ENCODE measurements at places on chromosomes 16 and 17. TPM values are rescaled to one million over a fixed set of nuclear protein-coding genes. Genes with fewer than 3 reads are reported as not detected.

NLRC3 gene
- polyA plus RNA-seq: 1.4 TPM

PRSS36 gene
- polyA plus RNA-seq: 3.6 TPM

DNA sequence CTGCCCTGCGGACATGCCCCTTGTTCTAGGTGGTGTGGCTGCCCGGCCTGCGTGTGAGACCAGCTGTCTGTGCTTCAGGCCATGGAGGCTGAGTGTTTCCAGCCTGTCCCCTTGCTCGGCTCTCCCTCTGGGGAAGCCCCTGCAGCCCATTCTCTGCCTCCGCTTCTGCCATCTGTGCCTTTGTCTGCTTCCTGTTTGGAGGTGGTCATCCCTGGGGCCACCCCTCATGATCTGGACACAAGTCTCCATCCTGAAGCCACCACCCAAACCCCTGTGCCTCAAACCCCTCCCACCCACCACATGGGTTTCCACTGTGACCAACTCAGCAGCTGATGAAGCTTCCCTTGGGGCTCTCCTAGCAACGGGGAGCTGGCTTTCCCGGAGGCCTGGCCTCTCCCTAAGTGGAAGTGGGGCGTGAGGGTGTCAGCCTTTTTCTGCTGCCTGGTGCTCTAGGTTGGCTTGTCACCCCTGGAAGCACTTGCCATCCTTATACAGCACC lies 184.9 kb downstream of the SEC14L1 start:
- DNase-seq: peak; percentile 11
- peak overlapping the region; percentile 73 for H3K27ac ChIP-seq
- no peaks in the 10 kb centered on the region for H3K27me3 ChIP-seq

DNA sequence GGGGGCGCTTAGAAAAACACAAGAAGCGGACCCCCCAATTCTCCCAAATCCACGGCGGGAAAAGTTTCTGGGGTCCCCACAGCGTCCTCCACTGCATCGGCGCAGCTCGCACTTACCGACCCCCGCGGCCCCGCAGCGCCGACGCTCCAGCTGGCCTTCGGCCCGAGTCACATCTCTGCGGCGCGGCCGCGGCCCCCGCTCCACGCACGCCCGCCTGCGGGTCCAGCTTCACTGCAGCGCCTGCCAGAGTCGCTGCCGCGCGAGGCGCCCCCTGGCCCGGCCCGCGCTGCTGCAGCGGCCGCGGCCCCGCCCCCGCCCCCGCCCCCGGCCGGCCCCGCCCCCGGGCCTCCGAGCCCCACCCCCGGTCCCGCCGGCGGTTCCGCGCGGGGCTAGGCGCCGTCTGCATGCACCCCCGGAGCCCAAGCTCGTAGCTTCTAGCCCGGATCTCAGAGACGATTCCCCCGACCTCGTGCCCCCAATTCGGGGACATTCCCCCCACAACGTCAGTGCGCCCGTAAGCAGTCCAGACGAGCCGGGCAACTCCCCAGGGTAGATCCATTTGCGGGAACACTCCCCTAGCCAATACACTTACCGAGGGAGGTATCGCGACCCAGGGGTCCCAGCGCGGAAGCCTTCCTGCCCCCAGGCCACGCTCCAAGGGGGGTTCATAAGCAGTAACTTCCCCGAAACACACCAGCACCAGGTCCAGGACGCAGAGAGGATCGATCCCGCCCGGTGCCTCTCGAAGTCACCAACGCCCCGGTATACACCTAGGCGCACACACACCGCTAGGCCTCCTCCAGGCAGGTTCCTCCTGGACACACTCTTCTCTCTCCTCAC lies at the start of gene GPRC5B:
Gene GPRC5B (minus strand): TSS at position 238 of the 840 bp plus-strand sequence. CDS start 12,003 bp downstream, outside the sequence.
- no peaks in the 10 kb centered on the region for H3K27me3 ChIP-seq
- H3K36me3 ChIP-seq: no peaks in the 10 kb centered on the region
- peak within 1 kb of the TSS; percentile 90 for H3K27ac ChIP-seq
- H3K4me1 ChIP-seq: no peaks in the 10 kb centered on the region

DNA sequence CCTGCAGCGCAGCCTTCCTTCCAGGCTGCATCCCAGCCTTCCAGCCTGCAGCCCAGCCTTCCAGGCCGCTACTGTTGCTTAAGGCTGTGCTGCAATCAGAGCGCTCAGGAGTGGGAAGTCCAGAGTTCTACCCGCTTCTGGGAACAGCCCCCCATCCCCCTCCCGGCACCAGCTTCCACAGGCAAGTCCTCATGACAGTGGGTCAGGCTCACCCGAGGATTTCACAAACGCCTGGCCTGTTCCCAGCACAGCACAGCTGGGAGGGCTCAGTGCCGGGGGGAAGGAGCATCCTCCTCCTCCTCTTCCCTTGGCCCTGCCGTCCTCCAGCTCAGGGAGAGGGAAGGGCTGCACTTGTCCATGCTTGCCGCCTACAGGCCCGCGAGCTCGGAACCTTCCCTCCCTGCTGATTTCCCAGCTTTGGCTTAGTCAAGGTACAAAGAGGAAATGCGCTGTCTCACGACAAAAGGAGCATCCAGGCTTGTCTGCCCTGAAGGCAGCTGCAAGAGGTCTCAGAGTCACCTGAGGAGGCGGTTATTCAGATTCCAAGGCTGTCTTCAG lies 8.3 kb downstream of the SOCS3 start:
- H3K27me3 ChIP-seq: no peaks in the 10 kb centered on the region
- H3K4me1 ChIP-seq: peaks cover 32% of the 10 kb centered on the region
- H3K36me3 ChIP-seq: no peaks in the 10 kb centered on the region
- H3K4me3 ChIP-seq: no peak overlapping the region
- peak overlapping the region; percentile 88 for H3K27ac ChIP-seq
- peak; percentile 98 for DNase-seq

Data from lung (tissue), 17 donors.